ENCODE measurements at places on chromosomes 13 and 19. TPM values are rescaled to one million over a fixed set of nuclear protein-coding genes. Genes with fewer than 3 reads are reported as not detected.

MBD3L3 gene
- total RNA-seq: not detected

C5AR1 gene
- total RNA-seq: not detected

ARHGEF7 gene
- 278 TPM for total RNA-seq

IGFL4 gene
- total RNA-seq: not detected

PBX4 gene
- total RNA-seq: 0.05 TPM

LAIR1 gene
- total RNA-seq: not detected

ZNF417 gene
- 15.2 TPM for total RNA-seq

RNF225 gene
- total RNA-seq: not detected

DCT gene
- not detected for total RNA-seq

ZNF844 gene
- 5.7 TPM for total RNA-seq

NR1H2 gene
- 92.5 TPM for total RNA-seq

All from dermis blood vessel endothelial cell (primary cell).